ENCODE measurements at places on chromosomes 7 and 10.

DNA sequence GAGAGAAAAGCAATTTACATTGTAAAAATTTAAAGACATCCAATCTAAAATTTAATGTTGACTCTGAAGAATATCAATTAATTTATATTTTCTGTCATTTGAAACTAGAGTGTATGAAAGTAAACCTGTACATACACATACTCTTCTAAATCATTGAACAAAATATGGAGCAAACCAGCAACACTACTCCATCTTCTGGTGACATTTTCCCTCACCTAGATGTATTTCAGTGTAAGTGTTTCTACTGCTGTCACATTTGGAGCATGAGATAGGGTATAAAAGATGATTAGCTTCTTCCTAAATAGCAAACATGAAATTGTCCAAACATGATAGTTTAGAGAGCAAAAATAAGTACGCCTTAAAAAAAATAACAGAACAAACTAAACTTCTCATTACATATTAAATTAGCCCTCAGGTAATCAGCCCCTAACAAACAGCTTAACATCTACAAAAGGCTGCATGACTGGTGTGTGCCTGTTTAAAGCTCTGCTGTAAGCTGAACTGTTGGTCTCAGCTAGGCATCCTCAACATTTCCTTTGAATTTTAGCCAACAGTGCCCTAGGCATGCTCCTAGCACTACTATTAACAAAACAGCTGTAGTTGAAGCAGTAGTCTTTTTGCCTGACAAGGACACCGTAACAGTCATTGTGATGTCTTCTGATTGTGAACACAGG lies 189.8 kb downstream of the CTNNA3 start:
- no peak for DNase-seq

DNA sequence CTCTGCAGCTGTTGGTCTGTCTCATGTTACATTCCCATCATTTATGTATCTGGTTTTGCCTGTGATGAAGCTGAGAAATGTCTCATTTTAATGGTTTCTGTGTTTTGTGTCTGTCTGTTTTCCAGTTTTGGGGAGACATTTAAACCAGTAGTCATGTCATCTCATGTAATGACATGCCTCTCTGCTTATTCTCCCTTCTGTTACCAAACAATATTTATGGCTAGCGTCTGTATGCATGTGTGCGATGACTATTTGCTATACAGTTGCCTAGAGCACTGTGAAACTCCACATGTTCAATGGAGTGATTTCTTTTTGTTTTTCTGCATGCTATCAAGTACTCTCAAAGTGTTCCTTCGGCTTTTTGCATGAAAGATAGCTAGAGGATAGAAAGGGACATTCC lies 132.0 kb downstream of the ST7 start:
- no peak for DNase-seq

- no peak for DNase-seq
Observed at GRCh38 chr10:5595095-5595494, 70.3 kb downstream of the CALML3 start.

DNA sequence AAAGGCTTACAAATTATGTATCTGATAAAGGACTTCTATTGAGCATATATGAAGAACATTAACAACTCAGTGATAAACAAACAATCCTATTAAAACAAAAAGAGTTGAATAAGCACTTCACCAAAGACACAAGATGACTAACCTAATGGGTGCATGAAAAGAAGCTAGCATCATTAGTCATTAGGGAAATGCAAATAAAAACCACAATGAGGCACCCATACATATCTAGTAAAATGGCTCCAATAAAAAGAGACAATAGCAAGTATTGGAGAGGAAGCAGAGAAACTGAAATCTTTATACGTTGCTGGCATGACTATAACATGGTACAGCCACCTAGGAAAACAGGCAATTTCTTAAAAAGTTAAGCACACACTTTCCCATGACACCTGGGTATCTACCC lies 77.6 kb upstream of the ZMIZ1 start:
- no peak for DNase-seq

DNA sequence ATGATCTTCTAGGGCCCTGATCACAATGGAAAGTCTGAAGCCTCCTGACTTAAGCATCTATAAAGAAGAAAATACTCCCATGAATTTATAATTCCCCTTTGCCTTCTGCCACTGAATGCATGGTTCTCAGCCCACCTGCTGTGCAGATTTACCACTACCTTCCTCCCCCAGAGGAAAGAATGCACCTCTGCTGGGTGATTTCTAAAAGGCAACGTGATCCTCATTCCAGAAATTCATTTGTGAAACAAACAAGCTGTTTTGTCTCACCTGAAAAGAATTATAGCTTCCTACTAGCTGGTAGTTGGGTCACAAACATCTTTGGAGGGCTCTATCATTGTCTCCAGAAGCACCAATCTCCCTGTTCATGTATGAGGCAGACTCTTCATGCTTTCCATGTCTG lies 320.2 kb downstream of the CDC14C start:
- DNase-seq = no peak

Measured in T-helper 2 cell treated with Interferon-gamma antibody and Interleukin-4, amounts not matched to agents 5 μg/mL and 100 μg/mL, for 36 hours (primary cell).